ENCODE measurements at places on chromosomes 13 and 19. TPM values are rescaled to one million over a fixed set of nuclear protein-coding genes. Genes with fewer than 3 reads are reported as not detected.

Gene DNAAF3
- 2.8 TPM for total RNA-seq

DNA sequence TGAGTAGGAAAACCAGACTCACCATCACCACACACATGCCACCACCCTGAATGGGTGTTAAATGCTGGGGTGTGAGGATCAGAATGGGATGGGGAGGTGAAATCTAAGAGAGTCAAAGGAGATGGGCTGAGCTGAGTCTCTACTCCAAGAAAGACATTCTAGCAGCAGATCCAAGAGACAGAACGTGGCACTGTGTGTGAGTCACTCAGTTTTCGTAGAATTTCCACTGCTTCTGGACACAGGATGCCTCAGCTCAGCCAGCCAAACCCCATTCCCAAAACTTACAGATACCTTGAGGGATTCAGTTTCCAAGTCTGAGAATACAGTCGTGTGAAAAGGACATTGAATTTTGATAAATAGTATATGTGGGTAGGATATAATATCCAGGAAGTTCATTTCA lies 7.3 kb upstream of the CYP2A7 start:
- no peak for DNase-seq

- DNase-seq, result no peak
These were observed 15.7 kb downstream of the COMMD6 start for GRCh38 chr13:75521956-75522355.

Gene MARCHF2
- total RNA-seq, result 16.6 TPM

GRCh38 chr13:107118506-107118905 lies 550.6 kb upstream of the ARGLU1 start:
- no peak for DNase-seq

Gene C19orf85
- not detected for total RNA-seq

Measured in SK-MEL-5 (cell line).